T-helper 17 cell (primary cell): ENCODE measurements at places on chromosomes 2 and 18. TPM values are rescaled to one million over a fixed set of nuclear protein-coding genes. Genes with fewer than 3 reads are reported as not detected.
A peak's percentile ranks its signal among the peaks of the same experiment; 100 is the strongest.

- no peak overlapping the region for H3K27ac ChIP-seq
- peaks cover 2% of the 10 kb centered on the region for H3K4me1 ChIP-seq
- no peak overlapping the region for H3K4me3 ChIP-seq
- DNase-seq: no peak
- H3K36me3 ChIP-seq: no peaks in the 10 kb centered on the region
- H3K27me3 ChIP-seq: no peaks in the 10 kb centered on the region
Measured at GRCh38 chr2:102052365-102052764, 60.6 kb downstream of the IL1R2 start.

DNA sequence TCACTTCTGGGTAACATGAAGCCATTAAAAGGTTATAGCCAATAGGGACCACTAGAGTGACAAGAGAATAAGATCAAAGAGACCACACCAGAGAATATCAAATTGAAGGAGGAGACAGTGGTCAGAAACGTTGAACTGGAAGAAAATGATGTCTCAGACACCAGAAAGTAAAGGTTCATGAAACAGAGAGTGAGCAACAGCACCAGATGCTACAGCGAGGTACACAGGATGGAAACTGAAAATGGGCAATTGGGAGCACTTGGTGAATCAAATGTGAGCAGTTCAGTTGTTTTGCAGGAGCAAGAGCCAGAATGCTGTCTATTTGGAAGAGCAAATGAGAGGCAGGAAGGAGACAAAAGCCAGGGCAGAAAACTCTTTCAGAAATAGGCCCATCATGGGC, 162.6 kb downstream of the SS18 start:
- DNase-seq: no peak
- no peak overlapping the region for H3K4me3 ChIP-seq
- no peaks in the 10 kb centered on the region for H3K36me3 ChIP-seq
- peaks cover 2% of the 10 kb centered on the region for H3K4me1 ChIP-seq

Gene ATP9B
- total RNA-seq: 69.5 TPM

- H3K4me3 ChIP-seq: no peak overlapping the region
- H3K27me3 ChIP-seq: no peaks in the 10 kb centered on the region
- no peaks in the 10 kb centered on the region for H3K36me3 ChIP-seq
- DNase-seq: no peak
- H3K4me1 ChIP-seq: no peaks in the 10 kb centered on the region
Measured at GRCh38 chr2:25539136-25539535, 134.2 kb downstream of the DTNB start.

Gene SGPP2
- 5.1 TPM for total RNA-seq

Gene DCDC2C
- total RNA-seq: not detected

Gene EMILIN1
- total RNA-seq: 1.7 TPM

- no peak overlapping the region for H3K4me3 ChIP-seq
- DNase-seq: no peak
- no peak overlapping the region for H3K27ac ChIP-seq
- peaks cover 13% of the 10 kb centered on the region for H3K36me3 ChIP-seq
Measured at GRCh38 chr2:189561371-189562038, 19.1 kb downstream of the SLC40A1 start.

DNA sequence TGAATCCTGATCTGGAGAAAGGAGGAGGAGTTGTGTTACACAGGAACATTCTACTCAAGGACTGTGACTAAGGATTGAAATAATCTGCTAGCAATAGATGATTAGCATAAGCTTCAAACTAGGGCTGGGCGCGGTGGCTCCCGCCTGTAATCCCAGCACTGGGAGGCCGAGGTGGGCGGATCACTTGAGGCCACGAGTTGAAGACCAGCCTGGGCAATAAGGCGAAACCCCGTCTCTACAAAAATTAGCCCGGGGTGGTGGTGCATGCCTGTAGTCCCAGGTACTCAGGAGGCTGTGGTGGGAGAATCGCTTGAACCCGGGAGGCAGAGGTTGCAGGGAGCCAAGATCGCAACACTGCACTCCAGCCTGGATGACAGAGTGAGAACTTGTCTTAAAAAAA, 1.5 kb downstream of the TRMT61B start:
- peaks cover 5% of the 10 kb centered on the region for H3K36me3 ChIP-seq
- no peaks in the 10 kb centered on the region for H3K27me3 ChIP-seq
- H3K4me3 ChIP-seq: peak overlapping the region; percentile 70
- H3K27ac ChIP-seq: peak overlapping the region; percentile 57
- peaks cover 28% of the 10 kb centered on the region for H3K4me1 ChIP-seq

Gene CRYGD
- total RNA-seq: not detected

Gene HTR2B
- total RNA-seq: not detected

- no peaks in the 10 kb centered on the region for H3K27me3 ChIP-seq
- H3K4me3 ChIP-seq: no peak overlapping the region
- DNase-seq: no peak
- no peaks in the 10 kb centered on the region for H3K36me3 ChIP-seq
Measured at GRCh38 chr2:106847366-106847765, 38.6 kb downstream of the ST6GAL2 start.

Gene LTBP1
- total RNA-seq: 2.2 TPM

DNA sequence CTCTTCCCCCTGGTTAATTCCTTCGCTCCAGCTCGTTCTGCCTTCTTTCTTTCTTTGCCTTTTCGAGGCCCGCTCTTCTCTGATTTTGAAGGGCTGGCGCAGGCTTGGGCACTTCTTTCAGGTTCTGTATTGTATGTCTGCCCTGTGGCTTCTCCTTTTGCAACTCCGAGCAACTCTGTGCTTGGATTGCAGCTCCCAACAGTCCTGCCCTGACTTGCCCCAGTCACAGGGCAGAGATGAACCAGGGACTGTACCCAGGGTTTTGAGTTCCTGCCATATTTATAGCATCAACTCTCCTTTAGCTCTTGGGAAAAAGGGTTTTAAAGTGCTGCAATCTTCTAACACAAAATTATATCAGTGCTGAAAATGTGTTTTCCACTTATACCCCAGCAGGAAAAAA, 31.1 kb upstream of the CD8A start:
- peaks cover 5% of the 10 kb centered on the region for H3K4me1 ChIP-seq
- peaks cover 41% of the 10 kb centered on the region for H3K27me3 ChIP-seq
- no peak for DNase-seq
- peaks cover 5% of the 10 kb centered on the region for H3K36me3 ChIP-seq

DNA sequence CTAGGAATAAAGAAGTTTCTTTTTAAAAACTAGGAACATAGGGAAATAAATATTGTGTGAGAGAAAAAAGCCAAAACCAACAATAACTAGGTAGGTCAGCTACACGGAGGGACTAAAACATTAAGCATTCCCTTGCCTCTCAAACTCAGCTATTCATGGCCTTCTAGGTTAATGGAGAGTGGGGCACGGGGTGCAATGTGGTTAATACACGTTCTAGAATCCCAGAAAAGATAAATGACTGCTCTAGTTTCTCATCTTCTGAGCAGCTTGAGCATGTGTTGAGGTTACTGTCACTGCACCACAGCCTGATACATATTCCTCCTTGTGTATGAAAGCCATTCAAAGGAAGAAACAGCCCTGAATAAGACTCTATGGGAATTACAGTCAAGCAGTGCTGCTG, 31.4 kb downstream of the SLC8A1 start:
- no peak overlapping the region for H3K4me3 ChIP-seq
- no peak for DNase-seq
- H3K36me3 ChIP-seq: no peaks in the 10 kb centered on the region
- H3K27me3 ChIP-seq: no peaks in the 10 kb centered on the region
- H3K4me1 ChIP-seq: no peaks in the 10 kb centered on the region

Gene CHRNG
- total RNA-seq: not detected

DNA sequence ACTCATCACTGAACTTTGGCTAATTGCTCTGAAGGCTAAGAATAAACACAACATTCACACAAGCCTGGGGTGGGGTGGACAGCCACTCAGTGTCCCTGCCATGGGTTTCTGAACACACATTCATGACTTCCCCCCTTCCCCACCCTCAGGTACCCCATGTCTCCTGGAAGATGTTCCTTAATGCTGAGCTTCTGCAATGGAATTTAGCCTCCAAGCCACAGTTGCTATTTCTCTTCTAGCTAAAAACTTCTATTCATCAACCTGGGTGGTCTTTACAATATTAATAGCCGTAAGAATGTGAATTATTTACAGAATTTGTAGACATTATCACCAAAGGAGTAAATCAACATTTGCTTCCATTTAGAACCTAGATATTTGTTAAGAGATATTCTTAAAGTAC, 175.1 kb downstream of the ACKR3 start:
- no peak for DNase-seq
- H3K4me1 ChIP-seq: no peaks in the 10 kb centered on the region
- H3K36me3 ChIP-seq: no peaks in the 10 kb centered on the region
- H3K27me3 ChIP-seq: peaks cover 34% of the 10 kb centered on the region
- no peak overlapping the region for H3K27ac ChIP-seq

Gene POTEJ
- total RNA-seq: not detected

- H3K27me3 ChIP-seq: peaks cover 5% of the 10 kb centered on the region
- no peak for DNase-seq
- H3K4me3 ChIP-seq: no peak overlapping the region
- peaks cover 13% of the 10 kb centered on the region for H3K4me1 ChIP-seq
- H3K27ac ChIP-seq: no peak overlapping the region
Measured at GRCh38 chr18:54360406-54360805, 2.7 kb downstream of the C18orf54 start.

DNA sequence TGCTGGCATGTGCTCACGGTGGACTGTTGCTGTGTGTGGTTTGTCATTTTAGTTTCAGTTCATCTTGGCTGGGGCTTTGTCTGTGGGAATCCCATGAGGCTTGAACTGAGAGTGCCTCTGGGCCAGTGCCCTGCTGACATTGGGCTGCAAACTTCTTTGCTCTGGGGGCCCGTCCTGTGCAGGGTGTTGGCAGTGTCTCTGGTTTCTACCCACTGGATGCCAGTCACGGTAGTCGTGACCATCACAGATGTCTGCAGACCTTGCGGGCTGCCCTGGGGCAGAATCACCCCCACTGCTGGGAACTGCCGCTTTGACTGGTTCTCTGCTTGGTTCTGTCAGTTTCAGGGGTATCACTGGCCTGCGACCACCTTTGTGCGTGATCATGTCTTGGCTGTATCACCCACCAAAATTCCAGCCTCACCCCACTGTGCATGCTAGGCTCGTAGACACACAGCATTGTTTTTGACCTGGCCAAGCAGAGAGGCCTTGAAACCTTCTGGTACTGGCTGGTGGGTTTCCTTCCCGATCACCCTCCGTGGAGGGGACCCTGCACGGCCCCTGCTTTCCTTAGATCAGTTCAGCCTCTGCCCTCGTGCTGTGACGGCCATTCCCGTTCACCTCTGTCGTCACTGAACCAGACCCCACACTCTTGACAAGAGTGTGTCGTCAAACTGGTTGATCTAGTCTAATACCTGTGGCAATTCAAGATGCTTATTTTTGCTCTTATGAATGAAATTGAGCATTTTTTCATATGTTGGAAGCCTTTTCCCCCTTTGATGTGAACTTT, 57.6 kb downstream of the KCNG2 start:
- no peak overlapping the region for H3K4me3 ChIP-seq
- H3K4me1 ChIP-seq: peaks cover 4% of the 10 kb centered on the region
- H3K27me3 ChIP-seq: peaks cover 28% of the 10 kb centered on the region
- DNase-seq: no peak
- H3K36me3 ChIP-seq: no peaks in the 10 kb centered on the region

Gene IL36RN
- not detected for total RNA-seq

Gene COLEC11
- total RNA-seq: not detected

- no peak overlapping the region for H3K4me3 ChIP-seq
- H3K36me3 ChIP-seq: no peaks in the 10 kb centered on the region
- DNase-seq: no peak
- H3K27me3 ChIP-seq: no peaks in the 10 kb centered on the region
Measured at GRCh38 chr2:13560322-13560721, 843.6 kb downstream of the TRIB2 start.

DNA sequence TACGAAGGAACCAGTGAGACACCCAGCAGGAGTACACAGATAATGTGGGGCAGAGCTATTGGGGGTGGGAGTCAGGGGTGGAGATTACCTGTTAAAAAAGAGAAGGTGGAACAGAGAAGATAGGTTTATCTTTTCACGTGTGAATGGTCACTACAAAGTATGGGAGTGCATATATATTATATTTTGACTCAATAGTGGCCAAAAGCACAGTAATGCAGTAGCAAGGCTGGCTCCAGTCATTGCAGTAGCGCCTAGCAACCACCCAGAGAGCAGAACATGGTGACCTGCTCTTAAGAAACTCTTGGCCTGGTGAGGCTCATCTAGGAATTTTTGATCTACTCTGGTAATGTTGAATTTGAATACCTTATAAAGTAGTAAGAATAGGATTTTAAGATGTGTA, 1.0 kb downstream of the IMPACT start:
- H3K4me1 ChIP-seq: peaks cover 13% of the 10 kb centered on the region
- H3K27ac ChIP-seq: peak overlapping the region; percentile 91
- H3K4me3 ChIP-seq: peak overlapping the region; percentile 84

GRCh38 chr2:227971619-227972230, 100.3 kb downstream of the DAW1 start:
- H3K4me3 ChIP-seq: no peak overlapping the region
- H3K4me1 ChIP-seq: no peaks in the 10 kb centered on the region
- DNase-seq: no peak
- H3K27me3 ChIP-seq: peaks cover 28% of the 10 kb centered on the region
- H3K36me3 ChIP-seq: no peaks in the 10 kb centered on the region

Gene KCNIP3
- not detected for total RNA-seq

- H3K36me3 ChIP-seq: peaks cover 9% of the 10 kb centered on the region
- H3K4me3 ChIP-seq: no peak overlapping the region
- no peak overlapping the region for H3K27ac ChIP-seq
Measured at GRCh38 chr2:45004562-45005191, 4.6 kb downstream of the SIX2 start.

GRCh38 chr2:83471655-83472054, 987.4 kb downstream of the SUCLG1 start:
- H3K27me3 ChIP-seq: no peaks in the 10 kb centered on the region
- DNase-seq: no peak
- no peaks in the 10 kb centered on the region for H3K36me3 ChIP-seq
- no peak overlapping the region for H3K27ac ChIP-seq
- H3K4me1 ChIP-seq: no peaks in the 10 kb centered on the region

Gene KRTCAP3
- 9.1 TPM for total RNA-seq

Gene DCC
- not detected for total RNA-seq

Gene FBLN7
- 21.7 TPM for total RNA-seq

DNA sequence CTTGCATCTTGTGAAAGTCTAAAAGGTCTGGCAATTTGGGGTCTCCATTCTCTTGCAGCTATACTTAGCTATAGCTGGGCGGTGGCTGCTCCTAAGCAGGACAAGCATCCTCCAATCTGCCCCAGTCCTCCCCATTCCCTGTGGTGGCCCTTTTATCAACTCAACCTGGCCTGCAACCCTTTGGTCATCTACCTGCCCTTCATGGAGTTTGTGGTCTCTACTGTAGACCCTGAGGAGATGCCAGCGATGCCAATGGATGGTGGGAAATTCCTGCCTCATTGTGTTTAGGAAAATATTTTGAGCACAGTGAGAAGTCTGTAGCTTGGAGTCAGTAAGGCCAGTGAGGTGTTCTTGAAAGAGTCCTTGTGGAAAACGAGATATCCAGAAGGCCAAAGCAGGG, 143.4 kb downstream of the CAPN13 start:
- DNase-seq: no peak
- no peak overlapping the region for H3K27ac ChIP-seq
- no peak overlapping the region for H3K4me3 ChIP-seq
